Inflammatory macrophage treated with lipopolysaccharide for 1 hour (primary cell): ENCODE measurements at places on chromosomes 5 and 9.
A peak's percentile ranks its signal among the peaks of the same experiment; 100 is the strongest.

DNA sequence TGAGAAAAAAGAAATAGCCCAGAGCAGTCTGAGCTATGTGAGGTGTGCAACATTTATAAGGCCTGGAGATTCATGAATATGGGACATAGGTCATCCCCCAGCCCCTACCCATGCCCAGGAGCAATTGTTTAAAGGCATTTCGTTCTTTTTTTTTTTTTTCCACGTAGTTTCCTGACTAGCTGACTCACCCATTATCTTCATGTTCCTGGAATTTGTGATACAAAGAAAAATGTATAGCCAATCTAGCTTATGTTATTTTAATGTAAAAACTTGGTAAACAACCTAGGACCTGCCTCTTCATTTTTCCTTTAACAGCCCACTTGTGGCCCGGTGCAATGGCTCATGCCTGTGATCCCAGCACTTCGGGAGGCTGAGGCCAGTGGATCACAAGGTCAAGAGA lies 81.3 kb downstream of the OSTF1 start:
- DNase-seq: no peak

GRCh38 chr5:154601014-154601413 lies 123.0 kb upstream of the HAND1 start:
- no peak for DNase-seq

GRCh38 chr5:108625654-108626053 lies 122.0 kb upstream of the FER start:
- no peak for DNase-seq

GRCh38 chr9:134933076-134933659 lies 15.5 kb upstream of the FCN1 start:
- no peak for DNase-seq

DNA sequence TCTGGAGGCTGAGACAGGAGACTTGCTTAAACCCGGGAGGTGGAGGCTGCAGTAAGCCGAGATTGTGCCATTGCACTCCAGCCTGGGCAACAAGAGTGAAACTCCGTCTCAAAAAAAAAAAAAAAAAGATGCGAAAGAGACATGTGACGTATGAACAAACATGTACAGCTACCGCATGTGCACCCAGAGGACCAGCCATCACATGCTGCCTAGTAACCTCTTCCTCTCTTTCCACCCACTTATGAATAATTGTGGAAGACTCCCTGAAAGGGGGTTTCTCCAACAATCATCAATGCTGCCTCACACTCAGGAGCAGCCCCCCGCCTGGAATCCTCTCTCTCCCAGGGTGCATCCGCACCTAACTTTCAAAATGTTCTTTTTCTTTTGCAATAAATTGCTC lies 2.2 kb downstream of the SARDH start:
- DNase-seq: peak; percentile 49

DNA sequence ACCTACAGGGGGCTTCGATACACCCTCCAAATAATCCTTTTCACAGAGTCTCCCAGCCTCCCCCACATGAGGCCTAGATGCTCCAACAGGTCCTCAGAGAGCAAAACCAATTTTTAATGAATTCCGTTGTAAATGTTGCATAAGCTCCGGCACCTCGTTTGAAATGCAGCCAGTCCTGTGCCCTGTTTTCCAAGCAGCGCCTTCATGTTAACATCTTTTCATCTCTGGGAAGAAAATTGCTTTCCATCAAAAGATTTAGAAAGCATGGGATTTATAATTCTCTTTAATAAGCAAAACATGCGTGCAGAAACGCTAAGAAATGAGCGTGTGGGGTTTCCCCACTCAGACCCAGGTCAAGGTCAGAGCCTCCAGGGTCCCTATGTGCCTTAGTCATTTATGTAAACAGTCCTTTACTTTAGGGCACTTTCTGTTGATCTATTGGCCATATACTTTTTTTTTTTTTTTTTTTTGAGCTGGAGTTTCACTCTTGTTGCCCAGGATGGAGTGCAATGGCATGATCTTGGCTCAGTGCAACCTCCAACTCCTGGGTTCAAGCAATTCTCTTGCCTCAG lies 177.5 kb upstream of the S1PR3 start:
- no peak for DNase-seq

- no peak for DNase-seq
Observed at GRCh38 chr9:126151031-126151685, 175.5 kb upstream of the MVB12B start.

DNA sequence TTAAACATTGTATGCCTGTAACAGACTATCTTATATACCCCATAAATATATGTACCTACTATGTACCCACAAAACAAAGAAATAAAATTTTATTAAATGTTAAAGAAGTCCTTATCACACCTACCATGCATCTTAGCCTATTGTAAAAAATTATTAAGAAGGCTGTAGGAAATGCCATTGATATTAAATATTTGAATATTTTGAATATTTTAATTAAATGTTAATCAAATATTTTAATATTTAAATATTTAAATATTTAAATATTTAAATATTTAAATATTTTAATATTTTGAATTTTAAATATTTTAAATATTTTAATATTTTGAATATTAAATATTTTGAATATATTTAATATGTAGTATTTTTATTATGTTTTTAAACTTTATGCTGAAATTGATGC lies 331.5 kb upstream of the ATP10B start:
- DNase-seq: no peak

GRCh38 chr5:108081707-108082106 lies 300.2 kb downstream of the FBXL17 start:
- DNase-seq: no peak

- DNase-seq: no peak
Observed at GRCh38 chr9:116154334-116154975, 864 bp downstream of the PAPPA start.

- no peak for DNase-seq
Observed at GRCh38 chr5:154740957-154741356, 14.2 kb upstream of the LARP1 start.

DNA sequence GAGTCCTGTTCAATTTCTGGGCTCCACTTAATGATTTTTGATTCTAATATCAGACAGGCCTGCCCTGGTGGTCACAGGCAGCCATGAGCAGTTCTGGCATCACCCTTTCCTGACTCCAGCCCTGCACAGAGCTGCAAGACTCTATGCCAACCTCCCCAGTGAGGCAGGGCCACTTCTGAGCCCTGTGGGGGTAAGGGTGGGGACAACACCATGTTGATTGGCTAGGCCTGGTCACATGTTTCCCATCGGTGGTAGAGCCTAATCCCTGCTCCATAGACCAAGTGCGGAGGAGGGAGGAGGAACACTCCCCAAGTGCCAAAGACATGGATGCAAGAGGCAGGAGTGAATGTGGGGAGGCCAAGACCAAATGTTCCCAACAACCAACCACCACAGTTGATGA lies 134.6 kb downstream of the PHF2 start:
- DNase-seq: no peak

DNA sequence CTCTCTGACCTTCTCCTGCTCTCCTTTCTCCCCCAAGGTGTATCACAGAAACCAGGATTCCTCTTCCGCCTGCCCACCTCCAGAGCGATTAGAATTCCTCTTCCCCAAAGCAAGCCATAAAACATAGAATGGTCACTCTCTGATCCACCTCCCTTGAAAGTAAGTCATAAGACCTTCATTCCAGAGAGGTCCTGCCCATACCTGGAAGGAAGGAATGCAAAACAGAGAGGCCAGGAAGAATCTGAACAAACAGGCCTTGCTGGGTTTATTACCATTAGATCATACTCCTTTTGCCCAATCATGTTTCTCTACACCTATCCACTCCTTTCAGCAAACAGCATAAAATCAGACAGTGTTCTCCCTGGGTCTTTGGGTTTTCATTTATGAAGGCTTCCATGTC lies 21.0 kb downstream of the CDKL3 start:
- DNase-seq: no peak

GRCh38 chr9:106503759-106504158 lies 359.2 kb upstream of the ZNF462 start:
- no peak for DNase-seq

DNA sequence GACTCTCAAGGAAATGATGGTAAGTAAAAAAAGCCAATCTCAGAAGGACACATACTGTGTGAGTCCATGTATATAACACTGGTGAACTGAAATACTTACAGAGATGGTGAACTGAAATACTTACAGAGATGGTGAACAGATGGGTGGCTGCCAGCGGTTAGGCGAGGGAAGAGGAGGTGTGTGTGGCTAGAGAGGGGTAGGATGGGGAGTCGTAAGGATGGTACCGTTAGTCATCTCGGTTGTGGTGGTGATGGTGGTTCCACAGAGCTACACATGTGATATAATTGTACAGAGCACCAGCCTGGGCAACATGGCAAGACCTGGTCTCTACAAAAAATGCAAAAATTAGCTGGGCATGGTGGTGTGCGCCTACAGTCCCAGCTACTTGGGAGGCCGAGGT lies 113.6 kb upstream of the RAPGEF1 start:
- no peak for DNase-seq

DNA sequence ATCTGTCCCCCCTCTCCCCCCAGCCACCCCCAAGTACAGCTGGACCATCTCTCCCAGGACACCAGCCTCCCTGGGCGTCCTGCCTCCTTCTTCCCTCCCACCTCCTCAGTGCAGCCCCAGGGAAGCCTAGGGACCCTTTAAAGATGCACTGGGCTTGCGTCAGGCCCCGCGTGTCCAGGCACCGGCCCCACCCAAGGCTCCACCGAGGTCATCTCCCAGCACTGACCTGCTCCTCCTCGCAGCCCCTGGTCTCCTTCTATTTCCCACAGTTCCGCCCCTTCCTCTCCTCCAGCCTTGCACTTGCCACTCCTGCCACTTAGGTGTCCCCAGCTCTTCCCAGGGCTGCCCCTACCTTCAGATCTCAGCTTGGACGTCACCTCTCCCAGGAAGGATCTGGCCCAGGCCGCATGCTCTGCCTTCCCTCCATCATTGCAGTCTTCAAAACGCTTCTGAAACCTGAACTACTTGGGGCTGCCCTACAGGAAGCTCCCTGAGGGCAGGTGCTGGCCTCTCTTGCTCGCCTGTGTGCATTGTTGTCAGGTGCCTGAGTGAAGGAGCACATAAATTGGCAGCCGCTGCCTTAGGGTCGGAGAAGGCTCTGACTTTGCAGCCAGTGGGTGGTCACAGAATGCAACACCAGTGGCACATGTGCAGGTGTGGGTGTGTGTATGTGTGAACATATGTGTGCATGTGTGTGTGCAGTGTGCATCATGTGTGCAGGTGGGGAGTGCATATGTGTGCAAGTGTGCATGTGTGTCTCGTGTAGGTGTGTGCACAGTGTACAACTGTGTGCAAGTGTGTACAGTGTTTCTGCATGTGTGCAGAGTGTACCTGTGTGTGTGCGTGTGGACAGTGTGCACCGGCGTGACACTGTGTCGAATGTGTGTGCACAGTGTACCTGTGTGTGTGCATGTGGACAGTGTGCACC lies 152.9 kb downstream of the C9orf50 start:
- no peak for DNase-seq

- peak; percentile 1 for DNase-seq
Observed at GRCh38 chr9:71549023-71549422, 219.3 kb downstream of the CEMIP2 start.

GRCh38 chr9:82673919-82674318 lies 389.0 kb downstream of the RASEF start:
- DNase-seq: no peak

DNA sequence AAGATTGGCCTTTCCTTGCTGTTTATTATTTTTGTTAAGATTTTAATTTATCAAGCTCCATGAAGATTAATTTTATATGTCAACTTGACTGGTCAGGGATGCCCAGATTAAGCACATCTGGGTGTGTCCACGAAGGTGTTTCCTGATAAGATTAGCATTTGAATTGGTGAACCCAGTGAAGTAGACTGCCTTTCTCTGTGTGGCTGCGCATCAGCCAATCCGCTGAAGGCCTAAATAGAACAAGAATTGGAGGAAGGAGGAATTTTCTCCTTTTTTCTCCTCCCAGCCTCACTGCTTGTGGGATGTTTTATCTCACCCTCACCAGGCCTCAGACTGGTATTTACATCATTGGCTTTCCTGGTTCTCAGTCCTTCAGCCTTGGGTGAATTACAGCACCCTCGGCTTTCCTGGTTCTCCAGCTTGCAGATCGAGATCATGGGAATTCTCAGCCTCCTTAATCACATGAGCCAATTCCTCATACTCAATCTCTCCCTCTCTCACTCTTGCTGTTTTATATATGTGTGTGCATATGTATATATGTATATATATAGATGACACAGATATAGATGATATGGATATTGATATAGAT lies 135.4 kb upstream of the SPEF2 start:
- no peak for DNase-seq

- DNase-seq: no peak
Observed at GRCh38 chr9:89444925-89445765, 52.8 kb downstream of the SEMA4D start.

DNA sequence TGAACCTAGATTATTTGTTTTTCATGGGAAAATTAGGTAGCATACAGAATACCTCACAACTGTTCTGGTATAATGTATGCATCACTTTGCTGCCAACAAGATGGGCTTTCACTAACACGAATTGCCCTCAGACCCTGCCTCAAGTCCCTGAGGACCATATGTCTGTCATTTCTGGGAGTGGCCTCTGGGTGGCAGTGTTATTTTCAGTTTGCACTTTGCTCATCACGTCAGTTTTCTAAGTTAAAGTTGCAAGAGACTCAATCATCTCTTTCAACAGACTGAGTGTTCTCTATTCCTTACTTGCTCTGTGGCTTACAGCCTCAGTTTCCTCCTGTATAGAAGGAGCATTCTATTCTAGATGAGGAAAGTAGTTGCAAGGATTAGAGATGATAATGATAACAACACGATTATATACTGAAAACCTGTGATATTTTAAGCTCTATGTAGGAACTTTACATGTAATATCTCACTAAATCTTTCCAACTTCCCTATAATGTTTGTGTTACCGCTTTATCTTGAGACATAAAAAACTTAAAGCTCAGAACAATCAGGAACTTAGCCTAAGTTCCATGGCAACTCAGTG lies 55.7 kb downstream of the TSSK1B start:
- DNase-seq: peak; percentile 43

- no peak for DNase-seq
Observed at GRCh38 chr5:140509898-140510297, 37.6 kb upstream of the EIF4EBP3 start.

DNA sequence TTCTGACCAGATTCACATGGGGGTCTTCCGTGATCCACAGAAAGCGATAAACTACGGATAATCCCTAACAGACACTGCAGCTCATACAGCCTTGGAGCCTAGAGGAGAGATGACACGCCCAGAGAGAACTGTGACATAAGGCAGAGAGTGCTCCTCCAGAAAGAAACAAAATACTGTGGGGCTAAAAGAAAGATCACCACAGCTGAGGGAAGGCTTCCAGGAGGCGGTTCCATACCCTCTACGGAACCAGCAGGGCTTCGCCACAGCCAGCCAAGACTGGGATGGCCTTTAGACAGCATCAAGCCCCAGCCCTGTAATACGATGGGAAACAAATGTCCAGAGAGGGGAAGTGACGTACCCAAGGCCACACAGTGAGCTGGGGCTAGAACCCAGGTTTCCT lies 19.3 kb downstream of the GPX3 start:
- DNase-seq: no peak

DNA sequence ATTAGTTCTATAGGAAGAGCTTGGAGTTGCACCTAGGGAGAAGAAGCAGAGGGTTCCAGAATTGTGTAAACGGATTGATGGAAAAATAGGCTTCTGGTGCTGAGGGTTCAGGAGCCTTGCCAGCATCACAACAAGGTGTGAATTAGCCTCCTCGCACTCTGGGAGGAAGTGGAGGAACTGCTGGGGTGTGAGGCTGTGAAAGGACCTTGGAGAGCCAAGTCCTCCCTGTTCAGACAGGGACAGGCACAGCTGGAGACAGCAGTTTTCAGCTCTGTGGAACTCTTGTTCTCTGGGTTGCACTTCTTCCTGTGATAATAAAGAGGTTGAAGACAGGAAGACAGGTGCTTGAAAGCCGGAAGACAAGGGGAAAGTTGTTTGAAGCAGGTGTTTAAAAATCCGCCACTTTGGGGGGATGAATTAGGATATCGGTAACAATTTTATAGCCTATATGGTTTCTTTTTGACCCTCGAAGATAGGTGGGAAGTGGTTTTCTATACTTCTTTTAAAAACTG lies 22.6 kb downstream of the DAPK1 start:
- DNase-seq: no peak
